ENCODE measurements at places on chromosomes 6 and 20.

DNA sequence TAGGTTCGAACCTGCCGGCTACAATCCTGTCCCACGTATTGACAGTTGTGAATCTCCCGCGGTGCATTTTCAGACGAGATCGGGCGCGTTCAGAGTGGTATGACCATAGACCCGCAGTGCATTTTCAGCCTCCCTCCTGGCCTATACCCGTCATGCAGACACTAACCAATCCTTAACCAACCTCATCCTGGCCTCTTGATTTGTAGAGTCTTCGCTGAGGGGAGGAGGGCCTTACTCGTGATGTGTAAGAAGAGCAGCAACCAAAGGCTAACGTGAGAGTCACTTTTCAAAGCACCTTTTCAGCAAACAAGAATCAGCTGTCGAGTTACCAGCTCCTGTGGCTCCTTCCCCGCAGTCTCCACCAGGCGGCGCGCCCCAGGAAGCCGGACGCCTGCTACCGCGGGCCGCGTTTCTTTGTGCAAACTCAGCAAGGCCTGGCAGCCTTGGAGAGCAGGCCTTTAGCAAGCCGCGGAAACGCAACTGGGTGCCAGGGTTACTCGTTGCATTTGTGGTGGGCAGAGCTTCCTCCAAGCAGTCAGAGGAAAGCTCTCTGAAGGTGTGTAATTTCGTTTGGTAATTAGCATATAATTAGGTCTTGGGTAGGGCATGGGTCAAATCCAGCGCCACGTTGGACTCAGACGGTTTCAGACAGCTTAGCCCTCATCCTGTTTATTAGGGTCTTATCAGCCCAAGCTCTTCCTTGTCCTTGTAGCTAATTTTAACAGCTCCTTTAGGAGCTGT is 139.8 kb downstream of the OR2B2 start:
- no peak overlapping the region for H3K4me3 ChIP-seq
- no peaks in the 10 kb centered on the region for H3K36me3 ChIP-seq
- DNase-seq, result peak; percentile 81
- no peaks in the 10 kb centered on the region for H3K4me1 ChIP-seq
- H3K27me3 ChIP-seq, result no peaks in the 10 kb centered on the region

DNA sequence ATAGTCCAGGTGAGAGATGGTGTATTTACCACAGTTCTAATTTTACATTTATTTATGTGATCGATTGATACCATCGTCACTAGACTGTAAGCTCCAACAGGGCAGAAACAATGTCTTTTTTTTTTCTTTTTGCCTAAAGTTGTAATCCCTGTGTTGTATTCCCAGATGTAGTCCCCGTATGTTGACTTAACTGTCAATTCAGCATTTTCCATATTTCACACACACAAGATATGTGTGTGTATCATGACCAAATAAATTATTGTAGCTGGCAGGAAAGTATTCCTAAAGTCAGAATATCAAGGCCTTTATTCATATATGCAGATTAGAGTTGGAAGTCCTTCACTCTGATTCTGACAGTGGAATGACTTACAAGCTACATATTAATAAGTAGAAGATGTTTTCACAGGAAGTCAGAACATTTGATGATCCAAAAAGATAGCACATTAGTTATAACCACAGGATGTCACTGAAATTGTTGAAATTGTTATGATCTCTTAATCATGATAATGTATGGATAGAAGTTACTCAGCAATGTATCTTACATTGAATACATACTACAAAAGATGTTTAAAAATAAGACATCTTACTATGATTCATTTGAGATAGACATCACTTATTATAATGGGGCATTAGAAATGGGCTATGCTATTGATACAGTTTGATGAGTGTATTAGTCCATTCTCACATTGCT is 10.6 kb downstream of the RNF182 start:
- DNase-seq, result no peak
- peaks cover 2% of the 10 kb centered on the region for H3K27me3 ChIP-seq
- no peaks in the 10 kb centered on the region for H3K4me1 ChIP-seq
- no peak overlapping the region for H3K4me3 ChIP-seq
- no peak overlapping the region for H3K27ac ChIP-seq

DNA sequence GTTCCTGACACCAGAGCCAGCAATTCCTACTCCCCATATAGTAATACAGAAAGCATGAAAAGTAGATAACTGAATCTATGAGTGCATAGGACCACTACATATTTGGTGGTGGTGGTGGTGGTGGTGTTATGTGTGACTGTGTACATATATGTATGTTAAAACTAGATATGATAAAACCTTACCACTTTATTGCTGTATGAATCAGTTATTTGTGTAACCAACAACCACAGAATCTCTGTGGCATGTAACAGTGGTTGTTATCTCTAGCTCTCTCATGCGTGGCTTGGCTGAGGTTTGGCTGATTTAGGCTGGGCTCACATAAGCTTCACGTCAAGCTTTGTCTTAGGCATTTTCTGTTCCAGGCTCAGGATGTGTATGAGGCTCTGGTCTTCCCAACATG is 55.7 kb downstream of the PLCB1 start:
- H3K4me1 ChIP-seq, result no peaks in the 10 kb centered on the region
- H3K27me3 ChIP-seq, result no peaks in the 10 kb centered on the region
- DNase-seq, result no peak
- no peak overlapping the region for H3K4me3 ChIP-seq
- no peak overlapping the region for H3K27ac ChIP-seq

GRCh38 chr20:62637521-62638054 is 4.7 kb upstream of the SLCO4A1 start:
- no peak overlapping the region for H3K27ac ChIP-seq
- no peak for DNase-seq
- H3K36me3 ChIP-seq, result no peaks in the 10 kb centered on the region
- H3K4me3 ChIP-seq, result no peak overlapping the region

DNA sequence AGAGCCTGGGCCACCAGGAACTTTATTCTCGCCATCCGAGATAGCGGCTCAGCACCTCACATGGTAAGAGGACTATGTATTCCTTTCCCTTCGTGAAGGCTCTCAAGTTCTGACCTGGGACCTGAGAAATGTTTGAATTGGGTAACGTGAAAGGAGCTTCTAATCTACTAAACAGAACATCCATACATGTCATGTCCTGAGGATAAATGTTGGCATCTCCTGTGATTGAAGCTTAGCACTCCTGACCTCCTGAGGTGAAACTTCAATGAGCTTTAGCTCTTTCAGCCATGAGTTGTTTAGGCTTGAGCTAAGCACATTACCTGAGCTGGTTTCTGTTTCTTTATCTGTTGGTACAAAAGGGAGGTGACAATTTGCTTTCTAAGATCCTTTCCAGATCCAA is 280.9 kb downstream of the PACRG start:
- H3K4me1 ChIP-seq, result no peaks in the 10 kb centered on the region
- no peaks in the 10 kb centered on the region for H3K36me3 ChIP-seq
- no peaks in the 10 kb centered on the region for H3K27me3 ChIP-seq
- DNase-seq, result no peak
- H3K27ac ChIP-seq, result no peak overlapping the region

- no peaks in the 10 kb centered on the region for H3K4me1 ChIP-seq
- no peak overlapping the region for H3K4me3 ChIP-seq
- no peaks in the 10 kb centered on the region for H3K27me3 ChIP-seq
- DNase-seq, result peak; percentile 26
These were observed 100.5 kb upstream of the SASH1 start for GRCh38 chr6:148242180-148242579.

DNA sequence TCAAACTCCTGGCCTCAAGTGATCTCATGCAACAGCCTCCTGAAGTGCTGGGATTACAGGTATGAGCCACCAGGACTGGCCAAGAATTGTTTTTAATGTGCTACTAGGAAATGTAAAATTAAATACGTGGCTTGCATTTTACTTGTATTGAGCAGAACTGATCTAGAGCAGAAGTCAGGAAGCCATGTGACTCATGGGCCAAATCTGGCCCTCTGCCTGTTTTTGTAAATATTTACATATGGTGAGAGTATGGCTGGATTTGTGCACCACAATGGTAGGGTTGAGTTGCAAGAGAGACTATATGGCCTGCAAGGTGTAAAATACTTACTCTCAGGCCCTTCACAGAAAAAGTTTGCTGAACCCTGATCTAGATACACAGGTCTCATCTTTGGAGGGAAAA is 75.8 kb downstream of the LAMP5 start:
- no peaks in the 10 kb centered on the region for H3K27me3 ChIP-seq
- H3K27ac ChIP-seq, result no peak overlapping the region
- no peak overlapping the region for H3K4me3 ChIP-seq

Measured in prostate gland (tissue), 2 donors.